Stimulated activated naive CD8-positive, alpha-beta T cell treated with anti-CD3 and anti-CD28 coated beads, Interleukin-15, amount 100 ng/mL, for 72 hours (primary cell): ENCODE measurements at places on chromosomes 11 and 22.

DNA sequence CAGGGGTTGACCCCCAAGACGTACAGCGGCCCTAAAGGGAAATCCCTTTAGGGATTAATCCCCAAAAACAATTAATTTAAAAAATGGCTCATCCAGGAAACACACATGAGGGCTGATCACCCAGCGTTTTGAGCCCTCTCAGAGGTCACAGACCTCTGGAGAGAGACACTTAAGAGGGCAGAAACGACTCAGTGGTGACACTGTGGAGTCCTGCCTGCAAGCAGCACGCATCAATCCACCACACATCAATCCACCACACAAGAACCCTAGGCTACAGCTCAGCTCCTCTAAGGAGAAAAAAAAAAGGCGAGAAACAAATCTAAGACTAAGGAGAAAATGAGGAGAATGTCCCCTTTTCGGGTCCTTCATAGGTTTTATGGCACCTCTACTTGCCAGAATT is 12.5 kb upstream of the SELENOH start:
- no peak for DNase-seq

DNA sequence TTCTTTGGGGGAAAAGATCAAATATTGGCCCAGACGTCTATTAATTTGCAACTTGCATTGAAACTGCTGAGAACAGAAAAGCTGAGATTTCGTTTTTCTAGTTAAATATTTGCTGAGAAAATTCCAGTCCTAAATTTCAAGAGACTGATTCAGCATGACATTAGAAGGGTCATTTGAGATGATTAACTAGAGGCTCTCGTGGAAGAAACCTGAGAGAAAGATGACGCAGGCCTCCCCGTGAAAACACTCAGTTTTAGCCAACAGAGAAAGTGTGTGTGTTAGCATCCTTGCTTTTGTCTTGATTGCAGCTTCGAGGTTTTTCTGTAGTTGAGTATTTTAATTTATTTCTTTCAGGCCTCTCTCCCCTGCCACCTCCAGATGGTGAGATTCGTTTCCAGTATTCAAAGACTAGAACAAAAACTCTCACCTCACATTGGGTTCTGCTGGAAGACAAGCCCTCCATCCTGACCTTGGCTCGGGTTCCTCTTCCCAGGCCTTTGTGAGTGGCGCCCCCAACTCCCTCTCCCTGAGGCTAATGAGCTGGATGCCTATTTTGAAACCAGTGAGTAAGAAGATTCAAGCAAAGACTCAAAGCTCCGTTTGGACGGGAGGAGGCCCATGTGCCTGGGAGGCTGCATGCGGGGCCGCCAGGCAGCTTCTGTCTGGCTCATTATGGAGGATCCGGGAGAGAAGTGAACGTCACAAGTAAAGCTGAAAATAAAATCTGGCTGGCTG is 52.4 kb downstream of the CELSR1 start:
- DNase-seq = no peak

DNA sequence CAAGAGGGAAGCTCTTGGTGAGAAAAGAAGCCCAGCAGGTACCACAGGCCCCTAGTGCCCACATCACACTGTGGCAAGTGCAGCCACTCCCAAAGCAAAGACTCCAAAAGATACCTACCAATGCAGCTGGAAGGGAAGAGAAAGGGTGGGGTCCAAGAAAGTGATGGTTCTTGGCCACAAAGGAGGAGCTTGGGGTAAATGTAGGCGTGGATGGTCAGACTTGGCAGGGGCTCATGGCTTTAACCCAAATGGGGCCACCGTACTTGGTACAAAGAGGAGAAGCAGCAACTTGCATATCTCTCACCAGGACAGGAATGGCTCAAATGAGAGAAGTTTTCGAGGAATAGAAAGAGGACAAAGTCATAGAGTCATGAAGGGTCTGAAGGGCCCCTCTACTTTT is 4.8 kb downstream of the MAP3K11 start:
- no peak for DNase-seq

DNA sequence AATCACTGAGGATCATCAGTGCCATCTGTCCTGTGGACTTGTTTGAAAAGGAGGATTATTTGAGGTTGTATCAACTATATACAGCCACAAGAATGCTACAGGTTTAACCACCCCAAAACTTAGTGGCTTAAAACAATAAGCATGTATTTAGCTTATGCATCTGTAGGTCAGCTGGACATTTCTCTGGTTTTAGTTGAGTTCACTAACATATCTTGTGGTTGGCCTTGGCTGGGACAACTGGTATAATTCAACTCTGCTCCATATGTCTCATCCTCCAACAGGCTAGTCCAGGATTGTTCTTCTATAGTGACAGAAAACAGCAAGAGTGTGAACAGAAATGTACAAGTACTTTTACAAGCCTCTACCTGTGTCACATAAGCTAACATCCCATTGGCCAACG is 49.9 kb upstream of the SOX6 start:
- DNase-seq = no peak

DNA sequence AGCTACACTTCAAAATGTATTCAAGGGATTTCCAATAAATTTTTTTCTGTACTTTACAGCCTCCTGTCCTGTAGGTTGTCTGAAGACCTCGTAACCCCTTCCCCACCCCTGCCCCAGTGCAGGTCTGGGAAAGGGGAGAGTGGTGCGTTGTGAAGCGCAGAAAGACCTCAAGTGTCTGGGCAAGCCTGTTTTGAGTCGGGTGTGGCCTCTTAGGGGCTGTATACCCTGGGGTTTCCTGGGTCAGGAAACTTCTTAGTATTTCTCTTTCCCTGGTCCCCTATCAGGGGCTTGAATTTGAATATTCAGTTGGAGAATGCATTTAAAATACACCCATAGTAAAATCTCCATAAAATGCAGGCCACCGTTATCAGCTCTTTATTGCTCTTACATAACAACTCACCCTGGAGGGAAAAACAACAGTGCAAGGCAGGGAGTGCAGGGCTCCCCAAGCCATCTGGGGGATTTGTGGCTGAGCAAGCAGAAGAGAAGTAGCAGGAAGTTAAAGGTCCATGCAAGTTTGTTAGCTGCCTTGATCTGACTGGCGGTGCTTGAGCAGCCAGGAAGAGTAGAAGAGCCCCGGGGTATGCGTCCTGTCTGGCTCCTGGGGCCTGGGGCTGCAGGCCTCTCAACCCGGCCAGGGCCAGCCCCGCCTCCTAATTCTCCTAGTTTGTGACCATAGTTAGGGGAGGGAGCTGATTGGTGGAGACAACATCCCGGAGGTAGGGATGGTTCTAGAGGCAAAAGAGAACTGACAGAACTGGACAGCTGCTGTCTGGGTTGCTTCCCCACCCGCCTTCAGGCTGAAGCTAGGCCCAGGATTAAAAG is 25.7 kb downstream of the ARHGAP1 start:
- DNase-seq = no peak

DNA sequence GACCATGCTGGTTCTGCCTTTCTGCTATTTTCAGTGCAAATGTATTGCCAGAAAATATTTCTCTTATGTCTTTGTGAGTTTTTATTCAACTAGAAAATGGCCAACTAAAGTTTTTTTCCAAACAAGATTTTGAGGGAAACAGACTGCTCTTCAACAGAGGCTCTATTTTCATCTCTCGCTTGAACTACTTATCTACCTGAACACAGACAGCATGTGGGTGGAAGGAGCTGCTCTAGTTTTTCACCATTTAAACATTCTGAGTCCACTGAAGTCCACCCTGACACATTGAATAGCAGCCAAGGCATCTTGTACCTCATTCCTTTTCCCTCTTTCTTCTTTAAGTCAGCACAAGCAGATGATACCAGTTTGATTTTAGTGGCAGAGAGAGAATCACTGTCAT is 9.8 kb upstream of the OR9I1 start:
- DNase-seq = no peak

- no peak for DNase-seq
Measured at GRCh38 chr11:59807047-59807610, 3.4 kb downstream of the MRPL16 start.
